ENCODE measurements at places on chromosomes 4 and X.

- DNase-seq: no peak
These were observed 54.5 kb downstream of the MID2 start for GRCh38 chrX:107880054-107880610.

GRCh38 chrX:112759966-112760365 is 80.2 kb upstream of the LHFPL1 start:
- no peak for DNase-seq

DNA sequence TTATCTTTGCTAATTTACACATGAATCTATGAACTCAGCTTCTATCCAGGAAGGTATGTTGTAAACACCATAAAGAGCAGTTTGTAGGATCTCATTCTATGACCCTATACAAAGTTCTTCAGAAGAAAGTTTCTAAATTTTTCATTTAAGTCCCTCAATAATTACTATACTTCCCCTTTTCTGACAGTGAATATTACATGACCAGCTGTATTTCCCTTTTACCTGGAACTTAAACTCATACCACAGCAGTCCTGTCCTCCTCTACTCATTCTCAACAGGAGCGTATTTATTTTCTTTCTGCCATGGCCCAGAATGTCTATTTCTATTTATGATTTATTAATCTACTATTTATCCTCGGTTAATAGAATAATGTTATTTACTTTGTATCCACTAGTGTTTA is 15.8 kb downstream of the RASGEF1B start:
- no peak for DNase-seq

DNA sequence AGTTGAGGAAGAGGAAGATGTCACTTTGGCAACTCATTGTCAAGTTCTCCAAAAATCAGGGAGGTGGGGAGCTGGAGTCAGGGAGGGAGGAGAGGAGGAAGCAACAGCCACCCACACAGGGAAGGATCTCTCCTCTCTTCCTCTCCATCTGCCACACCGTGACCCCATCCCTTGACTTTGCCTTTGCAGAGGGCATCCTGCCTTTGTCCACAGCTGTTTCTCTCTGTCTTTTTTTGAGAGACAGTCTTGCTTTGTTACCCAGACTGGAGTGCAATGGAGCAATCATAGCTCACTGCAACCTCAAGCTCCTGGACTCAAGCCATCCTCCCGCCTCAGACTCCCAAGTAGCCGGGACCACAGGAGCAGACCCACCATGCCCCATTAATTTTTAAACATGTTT is 276.0 kb downstream of the SHOX start:
- DNase-seq: no peak

DNA sequence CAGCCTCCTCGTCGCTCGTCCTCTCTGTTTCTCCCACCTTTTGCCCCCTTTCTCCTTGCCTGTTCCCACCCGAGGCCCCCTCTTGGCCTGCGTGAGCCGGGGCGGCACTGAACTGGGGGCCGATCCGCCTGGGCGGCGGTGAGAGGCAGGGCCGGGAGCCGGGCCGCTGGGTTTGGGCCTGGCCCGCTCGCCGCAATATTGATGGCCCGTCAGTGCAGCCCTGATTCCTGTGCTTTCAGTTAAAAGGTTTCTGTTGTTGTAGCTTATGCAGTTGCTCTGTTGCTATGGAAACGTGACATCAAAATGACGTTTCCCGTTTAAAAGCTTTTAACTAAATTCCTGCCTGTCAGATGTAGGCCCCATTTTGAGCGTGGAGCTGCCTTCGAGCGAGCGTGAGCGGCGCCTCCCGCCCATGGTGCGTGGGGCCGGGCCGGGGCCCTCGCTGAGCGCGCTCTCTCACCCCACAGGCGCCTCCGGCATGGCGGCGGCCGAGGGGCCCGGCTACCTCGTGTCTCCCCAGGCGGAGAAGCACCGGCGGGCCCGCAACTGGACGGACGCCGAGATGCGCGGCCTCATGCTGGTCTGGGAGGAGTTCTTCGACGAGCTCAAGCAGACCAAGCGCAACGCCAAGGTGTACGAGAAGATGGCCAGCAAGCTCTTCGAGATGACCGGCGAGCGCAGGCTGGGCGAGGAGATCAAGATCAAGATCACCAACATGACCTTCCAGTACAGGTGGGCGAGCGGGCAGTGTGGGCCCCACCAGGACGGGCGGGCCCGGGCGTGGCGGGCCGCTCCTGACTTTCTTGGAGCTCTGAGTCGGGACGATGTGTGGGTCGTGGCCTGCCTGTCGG is at the start of gene MSANTD1:
TSS of gene MSANTD1 (plus strand) at position 349 of the 851 bp plus-strand sequence. CDS start at position 413, 64 bp downstream.
- no peak for DNase-seq

GRCh38 chr4:124046190-124046589 is 649.6 kb downstream of the SPRY1 start:
- DNase-seq: no peak

DNA sequence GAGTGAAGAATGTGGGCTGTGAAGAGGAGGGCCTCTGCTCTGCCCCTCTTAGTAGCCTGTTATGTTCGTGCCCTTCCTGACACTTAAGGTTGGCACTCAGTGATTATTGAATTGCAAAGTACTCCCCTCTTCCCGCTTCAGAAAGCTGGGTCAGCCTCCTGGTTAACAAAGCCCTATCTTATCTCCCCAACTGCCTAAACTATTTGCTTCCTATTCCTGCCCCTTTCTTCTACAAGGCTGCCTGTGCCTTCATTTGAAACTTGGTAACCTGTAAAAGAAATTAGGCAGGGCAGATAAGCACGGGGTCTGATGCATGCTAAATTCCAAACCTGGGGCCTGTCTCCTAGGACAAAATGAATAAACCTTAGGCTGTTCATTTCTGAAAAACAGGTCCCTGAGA is 23.1 kb upstream of the TMEM150C start:
- DNase-seq: no peak

DNA sequence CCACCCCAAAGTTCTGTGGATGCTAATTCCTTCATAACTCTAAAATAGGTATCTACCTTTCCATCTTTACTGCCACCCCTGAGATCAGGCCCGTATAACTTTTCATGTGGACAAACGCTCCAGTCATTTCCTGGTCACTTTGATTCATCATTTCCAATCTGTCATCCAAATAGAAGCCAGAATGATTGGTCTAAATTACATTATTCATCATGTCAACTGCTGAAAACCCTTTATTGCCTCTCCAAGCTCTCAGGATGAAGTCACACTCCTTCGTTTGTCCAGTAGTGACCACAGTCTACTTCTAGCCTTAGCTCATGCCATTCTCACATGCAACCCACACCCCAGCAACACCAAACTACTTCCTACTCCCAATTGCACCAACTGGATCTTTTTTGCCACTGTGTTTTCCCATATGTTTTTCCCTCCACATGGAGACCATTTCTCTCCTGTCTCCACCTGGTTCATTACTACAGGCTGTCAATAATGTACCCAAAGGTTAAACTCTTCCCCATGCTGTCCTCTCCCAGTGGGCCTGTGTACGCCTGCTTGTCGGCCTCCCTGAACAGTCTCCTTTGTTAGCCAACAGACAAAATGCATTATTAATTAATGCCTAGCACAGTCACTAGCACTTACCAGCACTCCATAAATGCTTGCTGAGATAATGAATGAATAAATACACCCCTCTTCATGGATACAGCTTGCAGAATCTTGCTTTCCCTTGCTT is 382.6 kb upstream of the NOCT start:
- no peak for DNase-seq

GRCh38 chr4:27357283-27357682 is 496.6 kb downstream of the STIM2 start:
- DNase-seq: no peak

GRCh38 chr4:4778554-4778953 is 80.9 kb upstream of the MSX1 start:
- DNase-seq: no peak

- DNase-seq: no peak
These were observed 81.5 kb downstream of the ZNF674 start for GRCh38 chrX:46463682-46464081.

DNA sequence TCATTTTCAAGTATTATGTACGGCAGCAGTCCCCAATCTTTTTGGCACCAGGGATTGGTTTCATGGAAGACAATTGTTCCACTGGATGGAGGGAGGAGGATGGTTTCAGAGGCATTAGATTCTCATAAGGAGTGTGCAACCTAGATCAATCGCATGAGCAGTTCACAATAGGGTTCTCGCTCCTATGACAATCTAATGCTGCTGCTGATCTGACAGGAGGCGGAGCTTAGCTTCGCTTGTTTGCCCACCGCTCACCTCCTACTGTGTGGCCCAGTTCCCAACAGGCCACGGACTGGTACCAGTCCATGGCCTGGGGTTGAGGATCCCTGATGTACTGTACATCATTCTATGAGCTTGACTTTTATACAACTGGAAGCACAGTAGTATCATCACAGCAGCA is 48.4 kb downstream of the SMIM20 start:
- no peak for DNase-seq

DNA sequence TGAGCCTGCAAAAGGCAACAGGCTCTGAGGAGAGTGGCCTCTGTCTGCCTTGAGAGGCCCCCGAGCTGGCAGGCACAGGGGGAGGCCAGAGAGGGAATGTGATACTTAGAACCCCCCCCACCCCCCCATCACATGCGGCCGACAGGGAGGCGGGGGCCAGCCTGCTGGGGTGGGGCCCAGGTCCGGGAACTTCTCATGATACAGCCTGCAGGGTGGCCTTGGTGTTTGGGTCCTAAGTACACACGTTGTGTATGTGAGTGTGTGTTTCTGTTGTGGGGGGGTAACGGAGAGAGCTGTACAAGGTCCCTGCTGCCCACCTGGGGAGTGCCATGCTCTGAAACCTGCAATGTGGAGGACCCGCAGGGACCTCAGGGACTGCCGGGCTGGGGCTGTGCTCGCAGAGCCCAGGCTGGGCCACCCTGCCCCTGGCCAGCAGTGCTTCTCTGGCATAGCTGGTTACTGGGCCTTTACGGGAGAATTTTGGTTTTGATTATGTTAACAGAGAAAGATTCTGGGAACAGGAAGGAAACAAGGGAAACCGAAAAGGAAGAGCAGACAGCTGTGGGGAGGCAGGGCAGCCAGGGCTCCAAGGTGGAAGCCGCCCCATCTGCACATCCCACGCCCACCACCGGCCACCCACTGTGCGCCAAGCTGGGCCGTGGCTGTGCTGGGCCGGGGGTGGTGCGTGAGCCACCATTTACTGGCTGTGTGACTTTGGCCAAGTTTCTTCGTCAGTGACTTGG is 19.9 kb downstream of the SH3BP2 start:
- no peak for DNase-seq

DNA sequence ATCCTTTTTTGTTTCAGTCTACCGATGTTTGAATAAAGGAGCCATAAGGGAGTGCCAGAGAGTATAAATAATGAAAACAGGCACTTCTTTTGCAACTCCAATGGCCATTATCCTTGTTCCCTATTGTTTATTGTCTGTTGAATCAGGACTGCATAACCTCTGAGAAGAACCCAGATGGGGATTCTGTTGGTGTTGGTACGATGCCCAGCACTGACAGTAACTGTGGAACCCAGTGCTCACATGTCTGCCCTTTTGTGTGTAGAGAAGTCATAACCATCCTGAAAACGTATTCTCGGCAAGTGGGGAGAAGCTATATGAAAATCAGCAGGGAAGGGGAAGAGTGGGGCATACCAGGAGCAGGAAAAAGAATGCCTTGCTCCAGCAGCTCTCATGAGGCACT is 195.1 kb upstream of the EDNRA start:
- no peak for DNase-seq

DNA sequence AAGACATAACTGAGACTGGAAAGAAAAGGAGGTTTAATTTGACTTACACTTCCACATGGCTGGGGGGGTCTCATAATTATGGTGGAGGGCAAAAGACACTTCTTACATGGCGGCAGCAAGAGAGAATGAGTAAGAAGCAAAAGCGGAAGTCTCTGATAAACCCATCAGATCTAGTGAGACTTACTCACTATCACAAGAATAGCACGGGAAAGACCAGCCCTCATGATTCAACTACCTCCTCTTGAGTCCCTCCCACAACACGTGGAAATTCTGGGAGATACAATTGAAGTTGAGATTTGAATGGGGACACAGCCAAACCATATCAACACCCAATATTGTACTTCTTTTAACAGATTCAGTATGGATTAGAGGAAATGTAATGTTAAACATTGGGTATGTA is 646.6 kb downstream of the ANKRD50 start:
- DNase-seq: no peak

GRCh38 chr4:55029821-55030503 is 95.4 kb downstream of the KDR start:
- DNase-seq: no peak

DNA sequence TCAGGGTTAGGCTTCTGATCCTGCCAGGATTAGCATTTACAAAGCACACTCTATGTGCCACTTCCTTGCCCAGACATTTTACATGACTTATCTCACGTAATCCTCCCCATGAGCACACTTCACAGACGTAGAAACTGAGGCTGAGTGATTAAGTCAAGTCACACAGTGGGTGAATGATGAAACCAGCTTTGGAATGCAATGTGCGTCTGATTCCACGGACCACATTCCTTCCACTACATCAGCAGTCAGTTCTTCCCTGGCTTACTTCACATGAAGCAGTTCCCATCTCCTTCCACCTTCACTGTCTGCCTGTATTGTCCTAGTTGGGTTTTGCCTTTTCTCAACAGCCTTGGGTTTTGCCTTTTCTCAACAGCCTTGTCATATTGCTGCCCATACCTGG is 134.3 kb upstream of the PPARGC1A start:
- DNase-seq: no peak

DNA sequence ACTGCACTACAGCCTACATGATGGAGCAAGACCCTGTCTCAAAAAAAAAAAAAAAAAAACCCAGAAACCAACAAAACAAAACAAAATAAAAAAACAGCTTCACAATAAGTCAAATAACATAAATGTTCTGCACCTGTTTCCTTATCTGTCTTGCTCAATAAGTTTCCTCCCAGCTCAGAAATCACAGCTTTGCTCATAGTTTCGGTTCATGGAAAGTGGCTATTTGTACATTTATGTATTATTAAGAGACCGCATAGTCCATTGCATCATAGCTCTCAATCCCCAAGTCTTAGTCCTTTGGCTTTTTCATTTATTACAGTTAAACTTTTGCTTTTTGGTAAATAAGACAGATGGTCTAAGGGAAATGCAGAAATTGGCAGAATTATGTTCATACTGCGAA is 24.4 kb upstream of the CFAP299 start:
- no peak for DNase-seq

DNA sequence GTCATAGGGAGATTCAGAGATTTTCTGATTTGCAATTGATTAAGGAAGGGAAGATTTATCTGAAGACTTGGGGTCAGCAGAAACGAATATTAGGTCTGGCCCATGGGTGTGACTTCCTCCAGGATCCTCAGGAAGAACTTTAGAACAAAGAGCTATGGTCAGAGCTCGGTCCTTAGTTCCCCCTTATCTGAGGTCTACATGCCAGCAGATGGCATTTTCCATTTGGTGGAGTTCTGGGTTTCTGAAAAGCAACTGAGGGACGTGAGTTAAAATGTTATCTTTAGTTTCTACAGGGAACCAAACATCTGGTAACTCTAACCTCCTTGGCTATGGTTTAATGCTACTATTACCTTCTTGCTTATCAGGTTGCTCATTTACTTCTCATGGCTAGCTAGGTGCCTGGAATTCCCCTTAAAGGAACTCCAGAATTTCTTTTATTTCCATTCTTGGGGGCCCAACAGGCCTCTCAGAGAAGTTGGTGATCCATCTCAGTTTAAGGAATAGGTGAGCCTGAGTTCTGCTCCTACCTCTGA is 40.7 kb downstream of the KLF3 start:
- DNase-seq: no peak

- no peak for DNase-seq
These were observed 62.9 kb downstream of the GEMIN8 start for GRCh38 chrX:13966793-13967125.

GRCh38 chrX:103831342-103831802 is 685 bp downstream of the RAB9B start:
- no peak for DNase-seq

- no peak for DNase-seq
These were observed 184.0 kb upstream of the ANK2 start for GRCh38 chr4:112865443-112865842.

GRCh38 chrX:9539605-9540387 is 74.9 kb downstream of the TBL1X start:
- DNase-seq: no peak

Data from H9 (cell line).